ENCODE measurements at places on chromosomes 11 and 22.
A peak's percentile ranks its signal among the peaks of the same experiment; 100 is the strongest.

DNA sequence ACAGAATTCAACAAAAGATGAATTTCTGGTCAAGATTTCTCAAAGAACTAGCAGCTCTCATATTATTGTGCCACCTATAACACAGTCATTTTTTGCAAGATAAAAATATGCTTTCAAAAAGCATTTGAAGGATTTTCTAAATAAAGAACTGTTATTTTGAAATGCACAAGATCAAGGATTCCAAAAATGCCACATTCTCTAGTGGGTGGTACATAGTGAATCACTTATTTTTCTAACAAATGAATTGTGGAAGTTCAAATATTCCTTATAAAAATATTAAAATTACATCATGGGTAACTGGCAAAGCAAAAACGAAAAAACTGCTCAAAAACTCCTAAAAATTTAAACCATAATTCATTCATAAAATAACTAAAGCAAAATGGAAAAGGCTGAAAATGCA is 2.1 kb downstream of the RNF141 start:
- no peak for DNase-seq

- DNase-seq: no peak
Observed at GRCh38 chr22:23190526-23190925, 10.2 kb downstream of the BCR start.

DNA sequence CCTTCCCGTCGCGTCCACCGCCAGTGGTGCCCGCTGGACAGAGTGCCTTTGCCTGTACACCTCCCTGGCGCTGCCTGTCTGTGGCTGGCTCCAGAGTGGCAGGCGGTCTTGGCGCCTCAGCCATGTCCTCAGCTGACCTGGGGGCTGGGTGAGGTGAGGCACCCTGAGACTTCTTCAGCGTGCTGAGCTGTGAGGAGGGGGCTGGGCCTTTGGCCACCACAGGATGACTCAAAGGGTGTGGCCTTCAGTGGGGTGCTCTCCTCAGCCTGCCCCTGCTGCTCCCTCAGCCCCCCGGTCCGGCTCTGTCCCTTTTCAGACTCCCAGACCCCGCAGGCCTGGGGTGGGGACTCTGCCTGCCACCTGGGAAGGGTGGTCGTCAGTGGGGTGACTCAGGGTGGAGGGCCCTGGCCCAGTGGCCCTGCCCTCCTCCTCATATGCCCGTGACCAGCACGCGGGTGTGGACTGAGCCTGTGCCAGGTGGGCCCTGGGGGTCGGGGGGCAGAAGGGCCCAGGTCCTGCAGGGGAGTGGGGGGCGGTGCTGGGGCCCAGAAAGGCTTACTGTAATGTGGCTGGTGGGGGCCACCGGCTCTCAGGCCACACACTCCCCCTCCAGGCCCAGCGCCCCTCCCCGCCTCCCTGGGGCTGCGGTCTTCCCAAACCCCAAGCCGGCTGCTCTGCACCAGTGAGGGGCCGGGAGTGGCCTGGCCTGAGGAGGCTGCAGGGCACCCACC is 15.9 kb downstream of the CRELD2 start:
- peak; percentile 60 for DNase-seq

- no peak for DNase-seq
Observed at GRCh38 chr11:17846852-17847453, 112.4 kb downstream of the KCNC1 start.

- DNase-seq: no peak
Observed at GRCh38 chr22:46641811-46642266, 21.7 kb downstream of the GRAMD4 start.

GRCh38 chr22:23166042-23166831 is 14.1 kb upstream of the BCR start:
- DNase-seq: no peak

- DNase-seq: peak; percentile 44
Observed at GRCh38 chr11:17343907-17344306, 7.7 kb upstream of the NCR3LG1 start.

GRCh38 chr11:117940736-117941135 is 11.5 kb upstream of the TMPRSS13 start:
- no peak for DNase-seq

- no peak for DNase-seq
Observed at GRCh38 chr11:127651888-127652221, 651.3 kb upstream of the KIRREL3 start.

- peak; percentile 99 for DNase-seq
Observed at GRCh38 chr22:31970490-31971444, 26.4 kb downstream of the YWHAH start.

- no peak for DNase-seq
Observed at GRCh38 chr11:43404836-43405479, 46.2 kb downstream of the TTC17 start.

DNA sequence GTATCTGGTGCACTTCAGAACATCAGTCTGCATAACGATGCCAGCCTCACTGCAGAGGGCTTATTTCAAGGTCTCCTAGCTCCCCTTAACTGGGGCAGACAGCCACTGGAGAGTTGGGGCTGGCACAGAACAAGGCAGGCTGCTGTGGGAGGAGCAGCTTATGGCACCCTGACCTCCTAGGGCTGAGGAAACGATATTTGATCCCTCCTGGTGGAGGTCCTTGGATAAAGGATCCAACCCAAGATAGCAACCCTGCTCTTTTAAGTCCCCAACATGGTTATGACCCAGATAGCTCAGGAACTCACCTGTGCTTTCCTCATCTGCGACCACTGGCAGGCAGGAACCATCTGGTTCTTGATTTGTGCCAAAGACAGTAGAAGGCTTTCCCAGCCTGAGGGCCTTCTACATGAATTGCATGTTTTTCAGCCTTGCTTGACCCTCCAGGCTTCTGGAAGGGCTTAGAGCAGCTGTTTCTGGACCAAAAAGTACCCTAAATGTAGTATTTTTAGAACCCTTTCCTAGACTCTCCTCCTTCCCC is 2.8 kb downstream of the TMEM109 start:
- DNase-seq: no peak

DNA sequence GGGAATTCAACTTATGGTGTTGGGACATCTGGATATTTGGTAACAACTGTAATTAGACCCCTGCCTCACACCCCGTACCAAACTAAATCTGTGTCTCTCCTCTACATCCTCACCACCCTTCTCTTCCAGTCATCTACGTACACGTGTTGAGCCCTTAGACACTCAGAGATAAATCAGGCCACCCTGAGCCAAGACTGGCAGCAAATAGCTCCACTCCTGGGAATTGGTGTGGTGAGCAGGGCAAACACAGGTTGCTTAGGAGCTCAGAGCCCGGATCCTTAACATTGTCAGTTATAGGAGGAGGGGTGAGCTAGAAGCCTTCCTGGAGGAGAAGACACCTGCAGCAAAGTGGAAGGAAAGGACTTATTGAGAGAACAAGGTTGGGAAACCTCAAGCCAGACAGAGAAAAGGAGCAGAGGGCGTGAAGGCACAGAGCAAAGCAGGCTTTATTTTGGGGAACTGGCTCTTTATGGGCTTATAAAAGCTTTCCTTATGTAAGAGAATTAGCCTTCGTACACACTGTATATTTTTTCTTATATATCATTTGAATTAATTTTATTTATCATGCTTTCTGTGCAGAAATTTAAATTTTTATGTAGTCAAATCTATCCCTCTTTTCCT is 36.9 kb upstream of the KLHL35 start:
- DNase-seq: no peak

GRCh38 chr11:120577041-120577440 is 65.5 kb downstream of the GRIK4 start:
- no peak for DNase-seq

GRCh38 chr11:98600786-98601773 is 419.7 kb upstream of the CNTN5 start:
- no peak for DNase-seq

DNA sequence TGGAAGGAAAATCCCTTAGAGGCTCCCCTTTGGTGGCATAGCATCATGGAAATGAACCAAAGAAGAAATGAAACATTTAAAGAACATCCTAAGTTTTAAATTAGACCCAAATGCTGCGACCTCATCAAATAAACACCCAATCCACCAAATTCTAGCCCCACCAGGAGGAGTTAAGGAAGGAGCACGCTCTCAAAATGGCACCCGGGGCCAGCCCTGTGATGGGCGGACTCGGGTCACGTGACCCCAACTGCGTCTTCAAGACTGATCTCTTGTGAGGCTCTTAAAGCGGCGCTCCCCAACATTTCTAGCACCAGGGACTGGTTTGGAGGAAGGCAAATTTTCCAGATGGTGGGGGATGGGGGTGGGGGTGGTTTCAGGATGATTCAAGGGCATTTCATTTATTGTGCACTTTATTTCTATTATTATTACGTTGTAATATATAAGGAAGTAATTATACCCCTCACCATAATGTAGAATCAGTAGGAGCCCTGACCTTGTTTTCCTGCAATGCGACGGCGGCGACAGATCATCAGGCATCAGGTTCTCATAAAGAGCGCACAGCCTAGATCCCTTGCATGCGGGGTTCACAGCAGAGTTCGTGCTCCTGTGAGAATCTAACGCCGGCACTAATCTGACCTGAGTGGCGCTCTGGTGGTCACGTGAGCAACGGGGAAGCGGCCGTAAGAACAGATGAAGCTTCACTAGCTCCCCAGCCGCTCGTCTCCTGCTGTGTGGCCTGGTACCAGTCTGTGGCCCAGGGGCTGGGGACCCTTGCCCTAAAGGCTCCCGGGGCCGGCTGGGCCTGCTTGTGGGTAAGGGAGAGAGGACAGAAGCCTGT is 90.6 kb upstream of the SLC22A12 start:
- no peak for DNase-seq

DNA sequence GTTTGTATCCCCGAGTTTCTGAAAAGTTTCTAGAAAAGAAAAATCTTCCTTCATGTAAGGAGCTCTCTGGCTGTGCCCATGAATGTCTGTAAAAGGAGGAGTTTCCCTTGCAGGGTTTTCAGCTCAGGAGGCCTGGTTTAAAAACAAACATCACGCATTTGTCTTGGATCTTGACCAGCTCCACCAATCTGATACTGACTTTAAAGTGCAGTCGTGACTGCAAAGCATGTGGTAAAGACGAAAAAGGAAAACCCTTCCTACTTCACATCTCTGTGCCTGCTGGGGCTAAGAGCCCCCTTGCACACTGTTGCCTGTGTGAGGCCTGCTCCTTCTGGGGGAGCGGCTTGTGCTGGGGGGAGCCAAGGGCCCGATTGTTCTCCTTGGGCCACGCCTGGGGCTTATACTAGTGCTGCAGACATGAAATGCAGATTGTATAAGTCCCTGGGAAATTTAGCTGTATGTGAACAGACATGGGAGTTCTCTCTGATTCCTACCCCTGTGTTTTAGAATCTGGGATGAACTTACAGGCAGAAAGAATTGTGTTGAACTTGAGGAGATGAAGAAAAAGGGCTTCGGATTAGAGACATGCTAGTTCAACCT is 62.1 kb downstream of the ADAMTS15 start:
- DNase-seq: no peak

- DNase-seq: no peak
Observed at GRCh38 chr11:112161012-112161411, 2.9 kb downstream of the IL18 start.

- DNase-seq: no peak
Observed at GRCh38 chr11:118531597-118532084, 649 bp downstream of the TMEM25 start.

DNA sequence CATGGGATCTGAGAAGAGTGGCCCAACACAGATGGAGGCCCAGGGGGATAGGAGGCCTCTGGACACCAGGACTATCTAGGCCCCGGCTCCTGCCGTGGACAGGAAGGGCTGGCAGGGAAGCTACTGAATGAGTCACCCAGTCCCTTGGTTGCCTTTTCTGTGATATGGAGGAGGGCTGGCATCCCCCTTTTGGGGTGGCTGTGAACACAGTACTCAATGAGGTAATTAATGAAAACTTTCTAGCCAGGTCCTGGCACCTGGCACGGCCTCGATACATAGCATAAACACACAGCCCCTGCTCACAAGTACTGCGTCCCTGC is 163.2 kb downstream of the CHST1 start:
- DNase-seq: no peak

DNA sequence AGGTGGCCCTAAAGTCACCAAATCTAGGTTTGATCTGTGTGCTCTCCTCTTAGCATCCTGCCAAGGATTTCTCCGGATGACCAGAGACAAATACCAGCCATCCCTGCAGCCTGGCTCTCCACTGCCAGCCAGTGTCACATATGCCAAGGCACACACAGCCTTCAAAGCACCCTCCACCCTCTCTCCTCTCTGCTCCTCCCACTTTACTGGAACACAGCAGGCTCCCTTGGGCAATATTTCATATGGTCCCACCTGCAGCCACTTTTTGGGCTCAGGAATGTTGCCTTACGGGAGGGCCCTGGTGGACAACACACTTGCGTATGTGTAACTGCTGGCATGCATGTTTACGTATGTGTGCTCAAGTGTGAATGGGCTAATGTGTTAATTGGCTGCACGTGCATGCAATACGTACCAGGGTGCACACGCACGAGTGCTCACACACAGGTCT is 183.9 kb downstream of the CEP164 start:
- DNase-seq: no peak

DNA sequence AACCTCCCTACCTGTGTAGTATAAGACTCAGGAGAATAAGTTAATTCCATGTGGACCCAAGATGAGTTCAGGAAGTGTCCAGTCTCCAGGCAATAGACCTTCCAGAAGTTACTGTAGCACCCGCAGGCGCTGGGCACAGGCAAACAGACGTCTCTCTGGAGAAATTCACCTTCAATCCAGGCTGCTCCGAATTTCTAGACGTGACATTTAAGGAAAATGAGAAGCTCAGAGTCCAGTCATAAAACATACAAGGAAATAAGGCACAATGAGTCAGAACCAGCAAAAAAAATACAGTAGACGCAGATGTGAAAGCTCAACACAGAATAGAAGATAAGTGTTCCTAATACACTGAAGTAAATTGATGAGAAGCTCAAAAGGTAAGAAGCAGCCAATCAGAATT is 14.2 kb downstream of the NADSYN1 start:
- DNase-seq: no peak

- no peak for DNase-seq
Observed at GRCh38 chr22:20602609-20603164, 95.3 kb downstream of the MED15 start.

DNA sequence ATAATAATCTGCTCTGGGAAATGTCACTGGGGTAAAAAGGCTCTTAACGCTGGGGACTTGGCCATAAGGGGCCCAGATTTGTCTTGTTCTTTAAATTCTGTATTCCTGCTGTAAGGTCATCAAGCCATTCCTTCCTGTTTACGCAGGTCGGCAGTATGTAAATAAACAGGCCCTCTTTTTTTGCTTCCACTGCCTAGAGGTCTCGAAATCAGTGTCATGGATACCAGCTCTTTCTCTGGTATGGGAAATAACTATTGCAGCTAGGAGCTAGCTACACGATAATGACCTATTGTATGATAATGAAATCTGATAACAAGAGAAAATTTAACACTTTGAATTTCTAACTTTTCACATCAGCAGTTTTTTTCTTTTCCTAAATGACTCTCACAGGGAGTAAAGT is 209.2 kb upstream of the NARS2 start:
- DNase-seq: no peak

GRCh38 chr11:118223570-118223969 is 1.2 kb downstream of the JAML start:
- DNase-seq: no peak

GRCh38 chr11:2881076-2881980 is 4.2 kb downstream of the CDKN1C start:
- DNase-seq: no peak

DNA sequence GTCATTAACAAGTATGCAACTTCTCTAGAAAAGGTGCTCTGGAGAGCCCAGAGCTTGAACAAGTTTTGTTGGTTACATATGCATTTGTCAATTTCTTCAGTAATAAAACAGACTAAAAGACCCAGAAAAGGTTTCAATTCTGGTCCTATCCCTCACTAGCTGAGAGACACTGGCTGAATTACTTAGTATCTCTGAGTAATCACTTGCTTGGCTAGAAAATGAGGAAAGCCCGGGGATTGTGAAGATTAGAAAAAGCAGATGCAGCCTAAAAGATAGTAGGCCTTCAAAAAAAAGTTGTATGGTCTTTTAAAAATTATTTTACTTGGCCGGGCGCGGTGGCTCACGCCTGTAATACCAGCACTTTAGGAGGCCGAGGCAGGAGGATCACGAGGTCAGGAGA is 41.2 kb downstream of the MAPK1 start:
- no peak for DNase-seq

All from activated T-cell treated with anti-CD3 and anti-CD28 coated beads, Interleukin-2, amount 50 U/mL, for 48 hours (primary cell).